ENCODE measurements at places on chromosomes 7 and 10. TPM values are rescaled to one million over a fixed set of nuclear protein-coding genes. Genes with fewer than 3 reads are reported as not detected.

TLX1 gene
- polyA plus RNA-seq = 2.7 TPM

SNCG gene
- polyA plus RNA-seq = 2.6 TPM

COL28A1 gene
- 1.6 TPM for polyA plus RNA-seq

LIPF gene
- not detected for polyA plus RNA-seq

GPR141 gene
- 0.44 TPM for polyA plus RNA-seq

TDRD1 gene
- polyA plus RNA-seq = 0.28 TPM

DNA sequence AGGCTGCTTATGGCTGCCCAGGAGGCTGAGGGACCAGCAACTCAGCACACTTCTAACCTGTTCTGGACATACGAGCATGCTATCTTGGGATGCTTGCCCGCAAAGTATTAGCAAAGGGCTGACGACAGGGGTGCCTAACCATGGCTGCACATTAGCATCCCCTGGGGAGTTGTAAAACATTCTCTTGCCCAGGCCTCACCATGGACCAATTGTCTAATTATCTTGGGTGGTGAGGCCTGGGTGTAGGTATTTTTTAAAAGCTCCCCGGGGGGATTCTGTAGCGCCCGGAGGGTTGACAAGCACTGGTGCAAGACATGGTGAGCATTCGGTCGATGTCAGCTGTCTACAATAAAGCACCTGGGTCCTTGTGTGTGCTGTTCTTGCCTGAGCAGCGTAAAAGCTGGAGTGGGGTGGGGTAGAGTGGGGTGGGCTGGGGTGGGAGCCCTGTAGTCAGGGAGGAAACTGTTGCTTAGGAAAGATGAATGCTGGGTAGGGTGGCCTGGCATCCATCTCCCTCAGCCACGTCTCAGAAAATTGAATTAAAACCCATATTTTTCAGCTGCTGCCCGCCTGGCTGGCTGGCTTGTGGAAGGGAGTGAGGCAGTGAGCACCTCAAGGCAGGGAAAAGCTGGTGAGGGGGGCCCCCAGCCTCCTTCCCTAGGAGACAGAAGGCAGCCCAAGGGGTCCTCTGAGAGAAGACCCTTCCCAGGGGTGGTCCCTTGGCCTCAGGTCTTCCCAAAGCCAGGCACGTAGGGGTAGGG, 2.9 kb upstream of the ADCYAP1R1 start:
- DNase-seq = no peak

DNA sequence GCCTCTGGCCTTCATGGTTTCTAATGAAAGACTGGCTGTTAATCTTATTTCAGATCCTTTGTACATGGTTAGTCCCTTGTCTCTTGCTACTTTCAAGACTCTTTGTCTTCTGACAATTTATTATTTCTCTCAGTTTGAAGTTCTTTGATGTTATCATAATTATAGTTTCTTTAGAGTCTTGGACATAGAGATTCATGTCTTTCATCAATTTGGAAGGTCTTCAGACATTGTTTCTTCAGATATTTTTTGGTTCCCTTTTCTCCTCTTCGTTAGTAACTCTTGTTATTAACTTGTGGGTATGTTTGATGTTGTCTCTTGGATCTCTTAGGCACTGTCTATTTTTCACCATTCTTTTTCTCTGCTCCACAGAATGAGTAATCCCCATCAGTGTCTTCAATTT, 8.7 kb downstream of the ZNF37A start:
- no peak for DNase-seq

DNA sequence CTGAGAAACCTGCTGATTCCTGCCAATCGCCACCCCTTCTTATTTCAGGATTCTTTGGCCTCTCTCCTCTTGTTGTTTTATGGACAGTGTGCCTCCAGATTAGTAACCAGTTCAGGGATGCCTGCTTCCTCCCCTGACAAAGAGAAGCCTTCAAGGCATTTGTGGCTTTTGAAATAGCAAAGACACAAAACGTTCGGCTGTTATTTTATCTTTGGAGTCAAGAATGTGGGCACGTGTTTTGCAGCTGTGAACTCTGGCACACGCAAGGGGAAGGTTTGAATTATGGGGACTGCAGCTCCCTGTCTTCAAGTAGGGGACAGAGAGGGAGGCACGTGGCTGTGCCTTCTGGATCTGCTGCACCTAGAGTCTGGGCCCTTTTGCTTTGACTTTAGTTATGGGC, 157.9 kb upstream of the GRB10 start:
- DNase-seq = no peak

DNA sequence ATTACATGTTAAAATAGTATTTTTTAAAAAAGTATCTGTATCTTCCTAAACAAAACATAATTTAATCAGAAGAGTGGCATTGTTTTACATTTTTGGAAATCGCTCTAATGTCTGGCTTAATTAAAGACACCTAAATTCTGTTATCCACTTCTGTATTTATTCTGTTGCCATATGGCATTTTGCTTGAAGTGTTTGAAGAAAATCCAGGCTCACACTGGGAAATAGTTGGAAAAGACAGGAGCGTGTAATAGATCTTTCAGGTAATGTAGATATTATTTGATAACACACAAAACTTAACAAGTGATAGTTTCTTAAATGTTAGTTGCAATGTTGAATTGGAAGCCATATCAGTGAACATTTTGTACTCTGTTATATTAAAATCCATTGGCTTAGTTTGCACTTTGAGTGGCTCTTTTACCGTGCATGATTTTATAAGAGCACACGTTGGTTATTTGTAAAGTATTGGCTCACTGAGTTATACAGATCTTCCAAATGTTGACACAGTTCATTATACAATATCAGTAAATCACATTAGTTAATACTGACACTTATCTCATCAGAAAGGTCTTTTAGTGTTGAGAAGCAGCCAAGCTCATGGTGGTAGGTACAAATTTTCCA, 128.4 kb upstream of the NPVF start:
- no peak for DNase-seq

DNA sequence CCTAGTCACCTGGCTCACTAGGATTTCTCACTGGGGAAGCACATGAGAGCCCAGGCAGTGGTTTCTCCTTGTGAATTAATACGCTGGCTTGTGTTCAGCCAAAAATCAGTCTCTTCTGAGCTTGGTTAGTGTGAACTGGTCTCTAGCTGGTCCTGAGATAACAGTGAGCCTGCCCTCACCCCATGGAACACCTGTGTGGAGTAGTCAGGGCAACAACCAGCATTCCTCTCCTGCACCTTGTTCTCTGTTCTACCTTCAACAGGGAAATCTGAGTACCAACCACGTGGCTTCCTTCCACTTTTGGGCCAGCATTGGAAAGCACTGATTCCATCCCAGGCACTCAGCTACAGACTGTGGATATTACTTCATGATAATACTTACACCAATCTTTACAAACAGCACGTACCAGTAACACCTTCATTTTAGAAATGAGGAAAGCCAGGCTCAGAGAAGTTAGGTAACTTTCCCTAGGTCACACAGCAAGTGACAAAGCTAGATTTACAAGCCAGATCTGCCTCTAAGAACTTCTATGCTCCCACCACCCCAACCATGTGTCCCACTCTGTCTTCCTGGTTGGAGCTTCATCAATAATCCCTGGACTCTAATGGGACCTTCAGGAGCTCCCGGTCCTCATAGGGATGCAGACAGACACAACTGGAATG, 106.6 kb downstream of the GRID1 start:
- DNase-seq = no peak

DNA sequence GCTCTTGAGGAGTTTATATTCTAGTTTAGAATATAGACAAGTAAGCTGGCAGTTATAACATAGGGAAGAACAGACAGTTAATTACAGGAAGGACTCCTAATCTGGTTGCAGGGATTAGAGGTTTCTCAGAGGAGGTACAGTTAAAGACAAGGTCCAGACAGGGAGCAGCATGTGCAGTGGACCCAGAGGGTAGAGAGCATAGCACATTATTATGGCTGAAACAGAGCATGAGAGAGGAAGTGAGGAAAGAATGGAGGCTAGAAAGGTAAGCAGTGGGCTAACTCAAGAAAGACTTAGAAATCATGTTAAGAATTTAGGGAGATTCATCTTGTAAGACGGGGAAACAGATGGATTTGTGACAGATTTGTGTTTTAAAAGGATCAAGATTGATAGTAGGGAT, 9.7 kb downstream of the MIOS start:
- DNase-seq = no peak

DNA sequence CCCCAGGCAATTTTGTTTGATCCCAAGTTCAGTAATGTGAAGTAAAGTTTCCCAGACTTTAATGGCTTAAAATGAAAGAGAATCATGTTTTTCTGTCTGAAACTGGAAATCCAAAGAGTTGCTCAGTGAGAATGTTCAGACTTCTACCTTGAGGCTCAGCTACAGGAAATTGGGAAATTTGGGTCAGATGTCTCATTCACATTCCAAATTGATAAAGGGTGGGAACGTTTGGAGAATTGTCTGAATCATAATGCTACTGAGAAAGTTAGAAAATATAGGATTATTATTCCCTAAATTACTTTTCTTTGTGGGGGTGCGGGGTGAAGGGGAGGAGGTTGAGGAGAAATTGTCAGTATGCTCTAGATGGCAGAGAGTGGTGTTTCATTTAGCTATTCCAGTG, 773.9 kb downstream of the LRMDA start:
- no peak for DNase-seq
